Gastroesophageal sphincter (tissue), 4 donors: ENCODE measurements at places on chromosomes 1 and 21. TPM values are rescaled to one million over a fixed set of nuclear protein-coding genes. Genes with fewer than 3 reads are reported as not detected.

Gene MINDY1
- 27.3 TPM for total RNA-seq

Gene UTP11
- total RNA-seq: 79.2 TPM

Gene DOCK7
- total RNA-seq: 40.9 TPM

Gene RGS13
- 1.9 TPM for total RNA-seq

Gene OR2AK2
- not detected for total RNA-seq

Gene PLD5
- 1.4 TPM for total RNA-seq

Gene ADORA1
- 0.39 TPM for total RNA-seq

- H3K36me3 ChIP-seq: no peaks in the 10 kb centered on the region
- no peak overlapping the region for H3K4me3 ChIP-seq
- no peak for ATAC-seq
- peaks cover 46% of the 10 kb centered on the region for H3K27me3 ChIP-seq
Observed at GRCh38 chr1:20355828-20356735, 65.4 kb downstream of the VWA5B1 start.

- no peak overlapping the region for H3K4me3 ChIP-seq
- no peak for ATAC-seq
- H3K4me1 ChIP-seq: peaks cover 42% of the 10 kb centered on the region
- H3K36me3 ChIP-seq: no peaks in the 10 kb centered on the region
- H3K27me3 ChIP-seq: no peaks in the 10 kb centered on the region
Observed at GRCh38 chr1:61404597-61405376, 320.2 kb downstream of the TM2D1 start.

- H3K27ac ChIP-seq: peak overlapping the region; percentile 94
- H3K27me3 ChIP-seq: no peaks in the 10 kb centered on the region
- no peaks in the 10 kb centered on the region for H3K36me3 ChIP-seq
- H3K4me1 ChIP-seq: peaks cover 16% of the 10 kb centered on the region
Observed at GRCh38 chr1:86913399-86913895, 479 bp downstream of the SELENOF start.

GRCh38 chr1:54114955-54115354, 37.8 kb downstream of the CDCP2 start:
- ATAC-seq: no peak
- H3K27me3 ChIP-seq: no peaks in the 10 kb centered on the region
- H3K4me3 ChIP-seq: no peak overlapping the region
- no peak overlapping the region for H3K27ac ChIP-seq

DNA sequence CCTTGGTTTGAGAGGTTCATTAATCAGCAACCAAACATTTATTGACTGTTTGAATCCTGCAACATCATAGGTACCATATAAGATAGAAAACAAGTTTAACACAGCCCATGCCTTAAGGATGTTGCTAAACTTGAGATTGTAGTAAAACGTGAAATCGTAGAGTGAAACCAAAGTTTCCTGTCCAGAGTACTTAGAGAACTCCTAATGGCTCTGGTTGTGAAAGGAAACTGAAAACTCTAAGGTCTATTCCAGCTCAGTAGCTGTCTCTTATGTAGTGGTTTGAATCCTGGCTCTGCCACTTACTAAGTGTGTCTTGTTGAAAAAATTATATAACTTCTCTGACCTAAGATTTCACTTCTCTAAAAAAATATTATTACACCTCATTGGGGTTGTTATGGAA, 310.9 kb downstream of the NTNG1 start:
- no peaks in the 10 kb centered on the region for H3K4me1 ChIP-seq
- no peak overlapping the region for H3K27ac ChIP-seq
- no peak overlapping the region for H3K4me3 ChIP-seq

DNA sequence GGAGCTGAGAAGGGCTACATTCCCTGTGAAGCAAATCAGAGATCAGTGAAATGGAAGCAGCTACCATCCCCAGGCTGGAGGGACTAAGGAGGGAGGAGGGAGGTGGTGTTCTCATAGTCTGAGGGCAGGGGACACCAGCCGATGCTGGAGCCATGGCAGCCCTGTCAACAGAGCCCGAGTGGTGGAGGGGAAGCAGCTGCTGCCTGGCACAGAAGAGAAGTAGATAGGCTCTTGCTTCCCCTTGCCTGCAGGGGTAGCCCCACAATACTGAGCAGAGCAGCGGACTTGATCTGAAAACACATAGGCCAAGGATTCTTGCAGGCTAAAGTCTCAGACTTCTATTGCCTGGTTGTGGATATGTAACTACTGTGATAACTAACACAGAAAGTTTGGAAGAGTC, 255.1 kb downstream of the FGGY start:
- H3K36me3 ChIP-seq: peaks cover 3% of the 10 kb centered on the region
- no peak for ATAC-seq
- no peak overlapping the region for H3K4me3 ChIP-seq
- H3K27me3 ChIP-seq: no peaks in the 10 kb centered on the region

- H3K4me1 ChIP-seq: no peaks in the 10 kb centered on the region
- H3K27me3 ChIP-seq: peaks cover 32% of the 10 kb centered on the region
- no peak overlapping the region for H3K4me3 ChIP-seq
- no peak for ATAC-seq
- no peak overlapping the region for H3K27ac ChIP-seq
Observed at GRCh38 chr1:29936031-29936544, 699.8 kb downstream of the PTPRU start.

DNA sequence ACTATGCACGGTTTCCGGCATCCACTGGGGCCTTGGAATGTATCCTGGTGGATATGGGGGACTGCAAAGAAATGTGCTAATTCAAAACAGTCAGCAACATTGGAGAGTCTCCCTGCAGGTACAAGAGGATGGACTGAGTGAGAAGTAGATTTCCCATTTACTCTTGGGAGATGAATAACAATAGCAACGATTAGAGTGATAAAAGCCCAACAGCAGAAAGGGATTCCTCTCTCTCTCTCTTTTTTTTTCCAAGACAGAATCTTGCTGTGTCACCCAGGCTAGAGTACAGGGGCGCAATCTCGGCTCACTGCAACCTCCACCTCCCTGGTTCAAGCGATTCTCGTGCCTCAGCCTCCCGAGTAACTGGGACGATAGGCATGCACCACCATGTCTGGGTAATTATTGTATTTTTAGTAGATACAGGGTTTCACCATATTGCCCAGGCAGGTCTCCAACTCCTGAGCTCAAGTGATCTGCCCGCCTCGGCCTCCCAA, 5.0 kb upstream of the SHCBP1L start:
- peaks cover 5% of the 10 kb centered on the region for H3K27me3 ChIP-seq
- no peaks in the 10 kb centered on the region for H3K36me3 ChIP-seq
- H3K27ac ChIP-seq: no peak overlapping the region
- H3K4me3 ChIP-seq: no peak overlapping the region
- peaks cover 1% of the 10 kb centered on the region for H3K4me1 ChIP-seq
- ATAC-seq: no peak

DNA sequence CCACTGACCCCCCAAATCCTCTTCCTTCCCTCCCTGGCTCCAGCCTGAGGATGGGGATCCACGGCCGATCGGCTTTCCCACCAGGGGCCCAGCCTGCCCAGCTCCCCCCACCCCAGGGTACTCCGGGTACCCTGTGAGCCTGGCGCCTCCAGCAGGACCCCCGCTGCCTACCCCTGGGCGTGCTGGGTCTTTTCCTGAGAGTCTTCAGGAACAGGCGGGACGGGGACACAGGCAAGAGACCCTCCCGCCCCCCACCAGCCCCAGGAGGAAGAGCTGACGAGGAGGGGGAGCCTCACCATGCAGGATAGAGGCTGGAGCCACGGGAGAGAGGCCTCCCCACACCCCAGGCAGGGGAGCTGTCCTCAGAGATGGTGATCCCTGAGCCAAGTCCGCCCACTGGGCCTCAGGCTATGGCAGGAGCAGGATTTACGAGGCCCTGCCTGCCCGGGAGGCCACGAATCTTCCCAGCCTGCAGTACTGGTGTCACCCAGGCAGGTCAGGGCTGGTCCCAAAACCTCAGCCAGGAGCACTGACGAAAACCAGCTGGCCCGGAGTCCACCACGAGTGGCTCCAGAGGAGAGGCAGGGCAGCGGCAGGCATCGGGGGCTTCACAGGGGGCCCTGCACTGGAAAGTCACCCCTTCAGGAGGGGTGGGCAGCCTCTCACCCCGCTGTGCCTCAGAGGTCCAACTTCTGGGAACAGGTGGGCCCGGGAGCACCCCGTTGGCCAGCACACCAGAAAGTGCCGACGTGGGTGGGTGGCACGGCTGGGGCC, 58.0 kb downstream of the MEGF6 start:
- no peaks in the 10 kb centered on the region for H3K36me3 ChIP-seq
- H3K4me1 ChIP-seq: peaks cover 6% of the 10 kb centered on the region
- H3K27me3 ChIP-seq: peaks cover 22% of the 10 kb centered on the region

DNA sequence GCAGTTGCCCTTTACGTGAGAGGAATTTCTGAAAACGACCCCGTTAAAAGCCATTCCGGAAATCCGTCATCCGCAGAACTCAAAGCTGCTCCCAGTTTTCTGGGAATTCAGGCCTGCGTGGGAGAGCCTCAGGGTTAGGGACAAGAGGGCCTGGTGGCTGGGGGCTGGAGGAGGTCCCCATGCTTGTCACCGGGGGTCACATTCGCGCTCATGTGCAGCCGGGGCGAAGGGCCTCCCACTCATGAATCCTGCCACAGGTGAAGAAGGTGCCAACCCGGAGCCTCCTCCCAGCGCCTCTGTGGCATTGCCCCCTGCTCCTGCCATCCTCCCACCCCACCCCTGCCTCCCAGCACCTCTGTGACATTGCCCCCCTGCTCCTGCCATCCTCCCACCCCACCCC, 98.3 kb downstream of the PRDM16 start:
- no peaks in the 10 kb centered on the region for H3K36me3 ChIP-seq
- H3K4me1 ChIP-seq: no peaks in the 10 kb centered on the region
- peaks cover 1% of the 10 kb centered on the region for H3K27me3 ChIP-seq
- H3K4me3 ChIP-seq: no peak overlapping the region
- no peak for ATAC-seq

DNA sequence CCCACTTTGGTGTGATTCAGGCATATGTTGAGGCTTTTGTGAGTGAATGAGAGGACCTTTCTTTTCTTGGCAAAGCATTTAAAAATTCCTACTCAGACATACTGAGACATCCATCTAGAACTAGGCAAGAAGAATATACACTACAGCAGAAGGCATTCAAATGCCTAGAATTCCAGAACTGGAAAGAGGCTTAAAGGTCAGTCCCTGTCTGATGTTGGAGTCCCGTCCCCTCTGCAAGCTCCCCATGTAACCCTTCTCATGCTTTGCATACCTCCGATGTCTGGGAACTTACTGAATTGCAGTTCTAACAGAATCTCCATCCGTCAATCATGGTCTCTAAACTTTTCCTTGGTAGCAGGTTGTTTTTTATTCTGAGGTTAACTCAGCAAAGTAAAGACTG, 152.9 kb downstream of the ATP6V1G3 start:
- no peak overlapping the region for H3K27ac ChIP-seq
- H3K4me3 ChIP-seq: no peak overlapping the region
- H3K36me3 ChIP-seq: no peaks in the 10 kb centered on the region
- no peaks in the 10 kb centered on the region for H3K4me1 ChIP-seq
- no peak for ATAC-seq
- no peaks in the 10 kb centered on the region for H3K27me3 ChIP-seq

- H3K27ac ChIP-seq: no peak overlapping the region
- no peaks in the 10 kb centered on the region for H3K36me3 ChIP-seq
- no peak overlapping the region for H3K4me3 ChIP-seq
- no peaks in the 10 kb centered on the region for H3K27me3 ChIP-seq
- no peaks in the 10 kb centered on the region for H3K4me1 ChIP-seq
Observed at GRCh38 chr1:194870860-194871259, 1684.4 kb upstream of the B3GALT2 start.
